CD4-positive, CD25-positive, alpha-beta regulatory T cell (primary cell): ENCODE measurements at places on chromosomes 3 and 15. TPM values are rescaled to one million over a fixed set of nuclear protein-coding genes. Genes with fewer than 3 reads are reported as not detected.

CGNL1 gene
- total RNA-seq: not detected

DNA sequence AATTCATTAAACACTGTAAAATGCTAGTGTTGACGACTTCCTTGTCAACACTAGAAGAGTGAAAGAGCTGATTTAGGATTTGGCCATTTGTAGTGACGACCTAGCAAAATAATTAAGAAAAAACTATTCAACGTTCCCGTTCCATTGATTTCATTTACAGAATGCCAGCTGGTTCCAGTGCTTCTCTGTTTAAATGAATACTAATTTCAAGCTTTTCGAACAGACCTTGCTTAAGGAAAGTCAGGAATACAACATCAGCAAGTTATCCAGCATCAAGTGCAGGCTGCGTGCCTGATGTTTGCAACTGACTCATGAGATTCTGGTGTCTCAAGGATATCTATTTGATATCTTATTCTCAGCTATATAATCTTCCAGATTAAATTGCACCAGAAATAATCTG, 98.4 kb upstream of the BHLHE40 start:
- no peak for DNase-seq

ANXA2 gene
- 261 TPM for total RNA-seq

OXTR gene
- 0.17 TPM for total RNA-seq

BNC1 gene
- total RNA-seq: not detected

GPR149 gene
- total RNA-seq: not detected

MME gene
- total RNA-seq: not detected

DNA sequence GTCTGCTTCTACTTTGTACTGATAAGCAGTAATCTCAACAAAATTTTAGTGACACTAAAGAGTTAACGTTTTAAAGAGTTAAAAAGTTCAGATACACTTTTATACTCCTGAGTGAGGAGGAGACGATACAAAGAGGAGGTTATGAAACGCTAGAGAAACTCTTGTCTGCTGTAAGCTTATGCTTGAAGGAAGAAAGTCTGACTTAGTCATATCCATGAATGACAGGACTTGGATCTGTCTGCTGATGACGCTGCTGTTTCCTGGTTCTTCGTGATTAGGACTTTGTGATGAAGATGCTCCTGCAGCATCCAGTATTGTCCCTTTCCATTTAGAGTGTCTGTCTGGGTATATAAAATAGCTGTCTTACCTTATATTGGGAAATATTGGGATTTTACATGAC, 15.8 kb downstream of the TCF12 start:
- no peak for DNase-seq

DNA sequence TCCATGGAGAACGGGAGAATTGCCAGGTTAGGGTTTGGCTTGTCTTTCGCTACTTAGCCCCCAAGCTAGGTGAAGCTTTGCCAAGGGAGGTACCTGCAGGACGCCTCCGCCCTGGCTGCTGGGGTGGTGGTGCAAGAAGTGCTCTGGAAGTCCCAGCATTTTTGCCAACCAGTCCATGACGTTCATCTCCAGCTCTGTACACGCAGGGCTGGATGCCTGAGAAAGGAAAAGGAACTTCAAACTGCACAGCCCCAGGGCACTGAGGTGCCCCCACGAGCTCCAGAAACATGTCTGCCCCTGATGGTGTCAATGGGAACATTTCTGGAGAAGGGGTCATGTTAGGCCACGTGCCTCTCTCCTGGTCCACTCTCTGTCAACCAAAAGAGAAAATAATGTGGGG, 8.2 kb downstream of the HDC start:
- no peak for DNase-seq

DNA sequence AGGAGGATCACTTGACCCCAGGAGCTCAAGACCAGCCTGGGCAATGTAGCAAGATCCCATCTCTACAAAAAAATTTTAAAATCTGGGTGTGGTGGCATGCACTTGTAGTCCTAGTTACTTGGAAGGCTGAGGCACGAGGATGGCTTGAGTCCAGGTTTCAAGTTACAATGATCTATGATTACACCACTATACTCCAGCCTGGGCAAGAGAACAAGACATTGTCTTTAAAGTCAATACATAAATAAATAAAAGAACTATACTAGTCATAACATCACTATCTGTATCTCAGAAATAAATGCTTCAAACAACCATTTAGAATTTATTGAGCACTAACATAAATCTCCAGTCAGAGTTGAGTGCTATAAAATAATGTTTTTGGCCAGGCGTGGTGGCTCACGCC, 8.5 kb upstream of the PHLDB2 start:
- no peak for DNase-seq

- DNase-seq: no peak
Measured at GRCh38 chr15:27059610-27060202, 88.7 kb downstream of the GABRG3 start.

DNA sequence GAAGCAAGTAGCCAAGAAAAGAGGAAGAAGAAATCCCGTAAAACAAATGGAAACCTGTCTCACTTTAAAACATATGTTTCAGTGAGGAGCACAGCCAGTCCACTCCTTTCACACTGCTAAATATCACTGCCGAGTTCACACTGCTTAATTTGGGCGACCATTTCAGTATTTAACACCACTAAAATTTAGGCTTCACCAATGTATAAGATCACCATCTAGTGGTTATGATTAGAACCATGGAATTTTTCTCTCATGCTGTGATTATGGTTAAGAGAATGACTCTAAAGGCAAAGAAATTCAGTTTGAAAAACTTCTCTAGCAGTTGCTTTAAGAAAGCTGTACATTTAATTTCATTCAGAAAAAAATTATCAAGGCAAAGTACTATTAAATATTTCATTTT, 16.6 kb downstream of the SLC4A7 start:
- no peak for DNase-seq

C3orf70 gene
- total RNA-seq: not detected

BCL2A1 gene
- total RNA-seq: 12.9 TPM
